ENCODE measurements at places on chromosomes 13 and 19.

GRCh38 chr19:30459859-30460258, 87.7 kb downstream of the ZNF536 start:
- DNase-seq = no peak

GRCh38 chr13:58960888-58961287, 1202.8 kb downstream of the DIAPH3 start:
- peak; percentile 2 for DNase-seq

GRCh38 chr13:49213997-49214916, 5.9 kb upstream of the MLNR start:
- no peak for DNase-seq

DNA sequence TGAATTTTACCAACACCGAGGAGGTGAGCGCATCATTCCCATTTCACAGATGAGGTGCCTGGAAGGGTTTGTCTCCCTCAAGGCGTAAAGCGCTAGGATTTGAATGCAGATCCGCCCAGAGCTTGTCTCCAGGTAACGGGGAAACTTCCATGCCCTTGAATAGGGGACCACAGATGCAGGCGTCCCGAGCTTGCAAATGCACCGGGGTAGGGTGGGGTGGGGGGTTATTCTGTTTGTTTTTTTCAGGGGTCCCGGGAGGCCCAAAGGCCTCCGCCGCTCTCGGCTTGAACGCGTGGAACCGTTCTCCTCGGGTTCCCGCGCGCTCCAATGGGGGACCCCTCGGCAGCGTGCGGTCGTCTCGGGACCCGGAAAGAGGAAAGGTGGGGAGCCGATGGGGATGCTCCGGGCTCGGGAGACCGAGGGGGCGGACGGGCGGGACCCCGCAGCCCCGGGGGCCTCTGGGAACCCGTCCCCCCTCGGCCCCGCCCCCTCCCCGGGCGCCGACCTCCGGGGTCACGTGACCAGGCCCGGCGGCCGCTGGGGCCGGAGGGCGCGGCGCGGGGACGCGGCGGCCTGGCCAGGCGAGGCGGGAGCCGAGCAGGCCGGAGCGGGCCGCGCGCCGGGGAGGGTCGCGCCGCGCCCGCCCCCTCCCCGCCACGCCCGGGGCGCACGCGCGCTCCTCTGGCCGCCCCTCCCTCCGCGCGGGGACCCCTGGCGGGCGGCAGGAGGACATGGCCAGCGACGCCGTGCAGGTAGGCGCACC, at the start of gene PKN1:
Gene PKN1, plus strand, starts transcription at position 516 of the 763 bp plus-strand sequence. Its CDS starts 216 bp downstream, at position 732.
- DNase-seq = peak; percentile 88

GRCh38 chr13:109779074-109779473, 7.3 kb downstream of the IRS2 start:
- DNase-seq = no peak

GRCh38 chr13:20350819-20351218, 118.7 kb upstream of the GJB6 start:
- no peak for DNase-seq

DNA sequence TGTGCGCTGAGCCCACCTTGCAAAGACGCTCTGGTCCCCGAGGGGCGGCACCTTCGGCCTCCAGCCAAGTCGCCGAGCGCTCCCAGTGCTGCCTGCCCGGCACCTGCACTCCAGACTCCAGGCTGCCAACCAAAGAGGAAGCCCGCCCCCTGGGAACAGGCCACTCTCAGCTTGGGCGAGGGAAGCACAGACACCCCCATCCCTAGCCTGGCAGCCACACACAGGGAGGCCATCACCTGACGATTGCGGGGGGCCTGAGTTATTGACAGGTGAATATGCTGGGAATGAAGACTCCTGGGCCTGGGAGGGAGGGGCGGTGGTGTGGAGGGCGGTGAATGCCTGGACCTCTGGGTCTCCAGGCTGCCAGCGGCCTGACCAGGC, 10.3 kb upstream of the ZNF492 start:
- DNase-seq = no peak

DNA sequence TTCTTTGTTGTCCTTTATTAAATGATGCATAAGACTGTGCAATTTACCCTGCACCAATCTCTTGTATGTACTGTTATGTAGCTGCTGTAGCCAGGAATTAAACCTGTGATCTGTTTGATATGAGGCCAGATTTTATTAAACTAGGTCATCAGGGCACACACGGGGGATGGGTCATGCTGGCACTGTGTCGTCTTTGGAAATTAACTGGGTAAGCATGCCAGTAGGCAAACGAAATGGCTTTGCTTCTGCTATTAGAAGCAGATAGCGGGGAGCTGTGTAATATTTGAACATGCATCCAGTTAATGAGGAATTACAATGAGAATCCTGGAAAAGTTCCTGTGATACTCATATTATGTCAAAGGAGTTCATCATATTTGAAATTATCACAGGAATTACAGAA, 23.5 kb downstream of the MTUS2 start:
- no peak for DNase-seq

DNA sequence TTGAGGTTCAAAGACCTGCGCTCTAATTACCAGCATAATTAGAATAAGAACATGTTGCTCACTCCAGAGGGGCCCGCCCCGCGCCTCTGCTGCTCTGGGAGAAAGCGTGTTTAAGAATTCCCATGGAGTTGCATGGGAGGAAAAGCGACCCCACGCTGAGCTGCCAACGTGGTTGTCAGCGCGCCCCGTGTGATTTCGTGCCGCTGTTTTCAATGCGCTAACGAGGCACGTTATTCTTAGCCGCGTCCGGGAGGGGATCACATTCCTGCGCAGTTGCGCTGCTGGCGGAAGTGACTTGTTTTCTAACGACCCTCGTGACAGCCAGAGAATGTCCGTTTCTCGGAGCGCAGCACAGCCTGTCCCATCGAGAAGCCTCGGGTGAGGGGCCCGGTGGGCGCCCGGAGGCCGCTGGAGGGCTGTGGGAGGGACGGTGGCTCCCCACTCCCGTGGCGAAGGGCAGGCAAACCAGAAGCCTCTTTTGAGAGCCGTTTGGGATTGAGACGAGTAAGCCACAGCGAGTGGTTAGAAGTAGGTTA, 173.8 kb upstream of the SOX1 start:
- no peak for DNase-seq

DNA sequence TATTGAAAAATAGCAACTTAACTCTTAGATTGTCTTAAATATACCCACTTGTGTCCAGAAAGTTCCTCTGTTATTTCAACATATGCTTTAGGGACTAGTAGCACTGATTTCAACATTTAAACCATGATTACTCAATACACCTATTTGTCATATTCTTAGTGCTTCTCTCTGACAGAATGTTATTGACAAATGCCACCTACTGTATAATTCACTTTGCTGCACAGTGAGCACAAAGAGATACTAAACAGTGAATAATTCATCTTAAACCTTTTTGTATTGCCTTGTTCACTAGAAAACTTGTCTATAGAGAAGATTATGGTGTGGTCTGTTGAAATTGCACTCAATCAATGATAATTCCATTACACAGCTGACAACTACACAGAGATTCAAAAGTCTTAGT, 692.6 kb downstream of the PCDH17 start:
- DNase-seq = no peak

GRCh38 chr19:2578391-2578890, 102.5 kb downstream of the GADD45B start:
- peak; percentile 80 for DNase-seq

GRCh38 chr13:51518827-51519226, 65.4 kb upstream of the WDFY2 start:
- DNase-seq = no peak

GRCh38 chr13:98429977-98430736, 146.8 kb downstream of the STK24 start:
- no peak for DNase-seq

- DNase-seq = no peak
These were observed 11.0 kb downstream of the ZNF835 start for GRCh38 chr19:56660381-56661107.

GRCh38 chr13:82407321-82407720, 1475.0 kb downstream of the SLITRK1 start:
- no peak for DNase-seq

All from AG08396 (cell line).